ENCODE measurements at places on chromosomes 16 and 17.

GRCh38 chr17:47902039-47902744 is 6.2 kb downstream of the SP2 start:
- DNase-seq = no peak

DNA sequence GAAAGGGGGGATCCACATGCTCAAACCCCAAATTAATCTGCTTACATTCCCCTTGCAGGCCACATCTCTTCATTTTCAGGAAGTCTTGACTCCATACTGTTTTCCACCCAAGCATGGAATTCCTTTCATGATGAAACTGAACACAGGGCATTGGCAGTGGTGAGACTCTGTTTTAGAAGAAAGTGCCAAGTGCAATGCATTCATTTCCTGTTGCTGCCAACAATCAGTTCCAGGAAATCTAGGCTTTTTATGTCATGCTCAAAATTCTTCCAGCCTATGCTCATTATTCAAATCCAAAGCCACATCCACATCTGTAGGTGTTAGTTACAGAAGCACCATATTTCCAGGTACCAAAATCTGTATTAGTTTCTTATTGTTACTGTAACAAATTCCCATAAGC is 4.1 kb downstream of the CCL2 start:
- DNase-seq = peak; percentile 67

- no peak for DNase-seq
Observed at GRCh38 chr17:29071303-29071702, 28.4 kb downstream of the PIPOX start.

DNA sequence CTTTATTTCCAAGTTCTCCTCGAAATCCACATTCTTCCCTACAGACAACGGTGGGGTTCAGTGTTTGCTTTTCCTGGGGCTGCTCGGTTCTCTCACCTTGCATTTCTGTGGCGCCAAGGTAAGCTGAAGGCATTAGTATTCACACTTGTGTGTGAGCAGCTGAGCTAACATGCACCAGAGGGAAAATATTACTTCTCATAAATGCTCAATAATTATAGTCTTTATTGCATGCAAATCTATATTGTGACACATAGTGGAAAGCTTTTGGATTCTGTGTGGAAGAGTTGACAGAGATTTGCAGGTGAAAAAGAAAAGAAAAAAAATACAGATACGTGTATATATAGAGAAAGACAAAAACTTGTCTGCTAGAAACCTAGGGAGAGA is 411.8 kb downstream of the MAF start:
- no peak for DNase-seq

DNA sequence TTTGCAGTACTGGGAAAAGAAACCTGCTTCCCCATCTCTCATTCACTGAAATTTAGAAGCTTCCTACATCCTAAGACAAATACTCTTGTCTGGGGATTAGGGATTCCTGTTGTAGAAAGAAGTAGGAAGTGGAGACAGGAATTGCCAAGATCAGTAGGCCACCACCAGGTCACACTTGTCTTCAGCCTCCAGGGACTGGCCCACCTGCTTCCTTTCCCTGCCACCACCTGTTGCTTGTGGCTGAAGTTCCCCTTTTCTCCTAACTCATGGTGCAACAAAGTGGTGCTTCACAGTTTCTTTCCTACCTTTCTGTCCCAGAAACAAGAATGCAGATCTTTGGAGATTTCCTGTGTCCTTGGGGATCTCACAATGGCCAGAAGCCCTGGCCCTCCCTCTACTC is 82.4 kb downstream of the WNT3 start:
- no peak for DNase-seq

DNA sequence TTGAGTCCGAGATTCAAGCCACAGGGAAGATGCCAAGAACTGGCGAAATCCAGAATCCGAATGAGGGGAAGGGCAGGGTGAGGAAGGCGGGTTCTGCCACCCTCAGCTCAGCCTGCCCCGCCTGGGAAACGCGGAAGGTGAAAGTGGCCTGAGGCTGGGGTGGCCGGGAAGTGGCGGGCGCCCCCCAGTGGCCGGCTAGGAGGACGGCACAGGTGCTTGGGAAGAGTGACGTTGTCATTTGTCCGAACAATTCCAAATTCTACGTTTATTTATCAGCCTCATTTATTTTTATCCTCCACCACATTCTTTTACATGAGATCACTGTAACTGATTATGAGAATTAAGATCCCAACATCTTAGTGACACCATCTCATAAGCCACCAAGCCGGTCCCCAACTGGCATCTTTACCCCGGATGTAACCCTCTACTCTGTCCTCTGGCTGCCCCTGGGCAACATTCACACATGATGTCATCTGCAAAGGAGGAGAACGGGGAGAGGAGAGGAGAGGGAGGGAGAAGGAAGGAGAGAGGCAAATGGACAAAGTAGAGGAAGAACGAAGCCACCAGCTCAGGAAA is 21.3 kb downstream of the SRCIN1 start:
- peak; percentile 71 for DNase-seq

DNA sequence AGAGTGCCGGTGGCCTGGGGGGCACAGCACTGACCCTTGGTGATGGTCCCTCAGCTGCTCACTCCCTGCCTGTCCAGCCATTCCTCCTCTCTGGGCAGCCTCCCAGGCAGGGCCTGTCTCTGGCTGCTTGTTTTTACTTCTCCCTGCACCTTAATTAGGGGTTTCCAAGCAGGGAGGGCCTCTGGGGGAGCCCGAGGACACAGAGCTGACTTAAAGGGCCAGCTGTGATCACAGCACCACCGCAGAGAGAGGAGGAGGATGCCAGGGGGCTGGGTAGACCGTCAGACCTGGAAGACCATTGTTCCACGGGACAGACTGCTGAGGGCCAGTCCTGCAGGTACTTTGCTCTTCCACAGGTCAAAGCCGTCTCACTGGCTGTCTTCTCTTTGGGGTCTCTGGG is 1.2 kb upstream of the DPH1 start:
- no peak for DNase-seq

- peak; percentile 51 for DNase-seq
Observed at GRCh38 chr16:424623-425081, 797 bp upstream of the RAB11FIP3 start.

GRCh38 chr17:38894276-38894675 is 24.4 kb downstream of the LASP1 start:
- no peak for DNase-seq

DNA sequence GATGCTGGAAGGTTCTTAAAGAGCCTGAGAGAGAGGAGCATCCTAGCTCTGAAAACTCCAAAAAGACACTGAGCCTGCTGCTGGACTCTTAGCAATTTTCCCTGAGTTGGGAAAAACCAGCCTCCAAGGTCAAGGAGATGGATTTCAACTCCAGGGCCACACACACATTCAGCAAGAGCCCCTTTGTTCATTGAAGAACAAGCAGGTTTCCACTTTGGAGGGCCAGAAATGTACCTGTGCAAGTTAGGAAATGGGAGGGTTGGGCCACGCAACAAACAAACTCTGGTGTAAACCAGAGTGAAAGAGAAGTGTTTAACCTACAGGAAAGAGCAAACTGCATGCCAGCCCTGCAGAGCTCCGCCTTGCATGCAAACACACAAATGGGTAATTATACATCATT is 264.8 kb upstream of the RPL38 start:
- no peak for DNase-seq

DNA sequence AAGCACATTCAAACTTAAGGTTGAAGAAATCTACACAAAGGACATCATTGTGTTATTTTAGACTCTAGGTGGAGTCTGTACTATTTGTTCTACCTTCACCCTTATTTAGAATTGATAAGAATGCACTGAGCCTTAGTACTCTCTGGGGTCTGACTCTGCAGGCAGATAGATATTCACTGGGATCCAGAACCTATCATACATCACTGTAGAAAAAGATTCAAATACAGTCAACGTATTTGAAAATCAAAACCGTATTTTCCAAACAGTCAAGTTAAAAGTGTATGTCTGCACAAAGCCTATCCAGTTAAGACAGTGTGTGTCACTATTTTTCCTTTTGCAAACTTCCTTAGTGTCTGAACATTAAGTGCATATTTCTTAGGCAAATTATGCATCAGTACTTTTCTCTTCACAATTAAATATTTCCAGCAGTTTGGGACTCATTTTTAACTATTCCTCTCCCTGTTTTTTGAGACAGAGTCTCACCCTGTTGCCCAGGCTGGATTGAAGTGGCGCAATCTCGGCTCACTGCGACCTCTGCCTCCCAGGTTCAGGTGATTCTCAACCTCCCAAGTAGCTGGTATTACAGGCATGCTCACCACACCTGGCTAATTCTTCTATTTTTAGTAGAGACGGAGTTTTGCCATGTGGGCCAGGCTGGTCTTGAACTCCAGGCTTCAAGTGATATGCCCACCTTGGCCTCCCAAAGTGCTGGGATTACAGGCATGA is 22.3 kb downstream of the MOSMO start:
- DNase-seq = no peak

- peak; percentile 36 for DNase-seq
Observed at GRCh38 chr17:28878981-28879380, 18.6 kb downstream of the FLOT2 start.

DNA sequence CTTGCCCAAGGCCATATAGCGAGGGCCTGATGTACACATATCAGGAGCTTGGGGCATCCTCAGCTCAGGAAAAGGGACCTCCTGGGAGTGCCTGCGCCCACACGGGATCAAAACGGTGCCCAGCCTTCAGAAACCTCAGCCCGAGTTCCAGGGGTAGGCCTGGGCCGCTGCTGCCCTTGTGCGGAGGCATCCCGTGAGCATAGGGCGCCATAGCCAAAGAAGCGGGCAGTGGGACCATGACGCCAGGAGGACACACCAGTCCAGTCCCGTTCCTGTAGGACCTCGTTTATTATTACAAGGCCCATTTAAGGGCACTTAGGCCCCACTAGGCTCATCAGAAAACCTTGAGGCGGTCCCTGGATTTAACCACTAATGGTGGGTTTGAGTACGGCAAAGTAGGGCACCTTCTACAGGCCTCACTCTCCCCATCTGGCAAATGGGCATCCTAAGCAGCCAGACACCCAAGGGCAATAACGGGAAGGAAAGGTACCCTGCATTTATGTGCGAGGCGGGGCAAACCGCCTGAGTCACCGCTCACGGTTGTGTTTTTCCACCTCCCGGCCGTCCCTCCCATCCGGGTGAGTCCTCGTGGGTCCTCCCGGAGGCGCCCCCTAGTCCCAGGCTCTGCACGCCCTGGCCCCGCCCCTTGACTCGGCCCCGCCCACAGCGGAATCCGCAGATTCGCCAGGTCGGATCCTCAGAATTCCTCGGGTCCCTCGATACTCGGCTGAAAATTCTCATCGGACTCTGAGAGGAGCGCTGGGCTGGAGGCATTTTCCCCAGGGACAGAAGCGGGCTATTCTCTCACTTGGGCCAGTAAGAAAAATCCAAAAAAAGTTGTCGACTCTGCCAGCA is 726 bp upstream of the SETD1A start:
- peak; percentile 87 for DNase-seq

DNA sequence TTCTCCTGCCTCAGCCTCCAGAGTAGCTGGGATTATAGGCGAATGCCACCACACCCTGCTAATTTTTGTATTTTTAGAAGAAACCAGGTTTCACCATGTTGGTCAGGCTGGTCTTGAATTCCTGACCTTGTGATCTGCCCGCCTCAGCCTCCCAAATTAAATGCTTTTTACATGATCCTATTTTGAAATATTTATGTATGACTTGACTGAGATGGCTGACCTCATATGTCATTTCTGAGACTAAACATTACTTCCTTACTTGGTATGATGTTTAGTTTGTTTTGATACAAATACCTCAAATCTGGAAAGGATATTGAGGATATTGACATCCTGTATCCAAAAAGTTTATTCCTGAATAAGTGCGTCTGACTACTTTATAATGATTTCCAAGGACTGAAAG is 11.9 kb downstream of the CALCOCO2 start:
- DNase-seq = peak; percentile 27

Measured in EL (cell line).